ENCODE measurements at places on chromosomes 3 and 15. TPM values are rescaled to one million over a fixed set of nuclear protein-coding genes. Genes with fewer than 3 reads are reported as not detected.

Gene EPM2AIP1
- 14.4 TPM for total RNA-seq

Gene LRTM1
- total RNA-seq: not detected

Gene ARGFX
- not detected for total RNA-seq

Gene ARHGAP11A
- total RNA-seq: 7.3 TPM

Gene CCDC13
- total RNA-seq: 0.19 TPM

Gene GP5
- total RNA-seq: 1.1 TPM

Gene PLA2G4E
- not detected for total RNA-seq

Gene PCOLCE2
- 27.8 TPM for total RNA-seq
